Inflammatory macrophage (primary cell): ENCODE measurements at places on chromosomes 11 and 22.

GRCh38 chr11:86486261-86487030 is 111.8 kb downstream of the CCDC81 start:
- DNase-seq, result no peak

GRCh38 chr11:69142895-69143294 is 12.8 kb upstream of the SMIM38 start:
- peak; percentile 45 for DNase-seq

DNA sequence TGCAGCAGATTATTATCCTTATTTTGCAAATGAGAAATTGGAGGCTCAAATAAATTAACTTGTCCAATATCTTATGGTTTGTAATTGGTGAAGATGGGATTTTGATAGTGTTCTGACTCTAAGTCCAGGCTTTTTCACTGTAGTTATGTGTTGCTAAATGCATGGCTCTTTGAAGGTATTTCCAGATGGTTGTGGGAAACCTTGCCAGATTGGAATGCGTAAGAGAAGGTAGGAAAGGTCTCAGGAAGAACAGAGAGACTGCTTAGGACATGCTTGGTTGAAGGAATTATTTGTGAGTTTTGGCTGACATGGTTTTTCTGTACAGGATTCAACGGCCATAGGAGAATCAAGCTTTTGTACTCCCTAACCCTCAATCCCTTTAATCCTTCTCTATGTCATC is 108.6 kb downstream of the STIM1 start:
- no peak for DNase-seq

- DNase-seq, result no peak
These were observed 33.0 kb downstream of the TPST2 start for GRCh38 chr22:26556904-26557303.

- DNase-seq, result no peak
These were observed 46.4 kb downstream of the RCN1 start for GRCh38 chr11:32137263-32137662.

GRCh38 chr11:110303414-110303826 is 7.0 kb upstream of the RDX start:
- no peak for DNase-seq

GRCh38 chr11:12402025-12402424 is 24.7 kb downstream of the PARVA start:
- no peak for DNase-seq

GRCh38 chr11:118301600-118302195 is 2.8 kb upstream of the CD3E start:
- no peak for DNase-seq

DNA sequence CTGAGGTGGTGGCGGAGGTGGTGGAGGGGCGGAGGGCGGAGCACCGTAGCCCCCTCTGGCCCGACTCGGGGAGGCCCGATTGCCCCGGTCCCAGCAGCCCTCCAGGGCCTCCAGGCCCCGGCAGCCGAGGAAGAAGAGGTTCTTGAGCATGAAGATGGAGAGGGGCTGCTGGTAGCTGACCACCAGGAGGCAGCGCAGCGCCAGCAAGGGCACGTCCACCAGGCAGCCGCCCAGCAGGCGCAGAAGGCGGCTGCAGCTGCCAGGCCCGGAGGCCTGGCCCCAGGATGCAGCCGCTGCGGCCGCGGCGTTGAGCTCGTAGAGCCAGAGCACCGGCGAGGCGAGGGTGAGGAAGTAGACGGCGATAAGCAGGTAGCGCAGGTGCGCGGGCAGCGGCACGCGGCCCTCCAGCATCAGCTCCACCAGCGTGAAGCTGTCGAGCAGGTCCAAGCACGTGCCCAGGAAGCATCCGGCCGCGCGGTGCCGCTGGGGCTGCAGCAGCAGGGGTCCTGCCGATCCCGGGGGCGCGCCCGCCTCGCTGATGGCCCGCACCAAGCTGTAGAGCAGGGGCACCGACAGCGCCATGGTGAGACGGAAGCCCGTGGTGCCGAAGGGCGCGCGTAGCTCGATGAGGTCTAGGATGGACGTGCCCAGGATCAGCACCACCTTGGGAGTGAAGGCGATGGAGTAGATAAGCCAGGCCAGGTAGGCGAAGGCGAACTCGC is 1.5 kb downstream of the TMEM121B start:
- peak; percentile 66 for DNase-seq

GRCh38 chr22:45645526-45646414 is 25.9 kb upstream of the ATXN10 start:
- DNase-seq, result peak; percentile 56

- no peak for DNase-seq
These were observed 977.0 kb downstream of the TBC1D22A start for GRCh38 chr22:47739291-47740015.

DNA sequence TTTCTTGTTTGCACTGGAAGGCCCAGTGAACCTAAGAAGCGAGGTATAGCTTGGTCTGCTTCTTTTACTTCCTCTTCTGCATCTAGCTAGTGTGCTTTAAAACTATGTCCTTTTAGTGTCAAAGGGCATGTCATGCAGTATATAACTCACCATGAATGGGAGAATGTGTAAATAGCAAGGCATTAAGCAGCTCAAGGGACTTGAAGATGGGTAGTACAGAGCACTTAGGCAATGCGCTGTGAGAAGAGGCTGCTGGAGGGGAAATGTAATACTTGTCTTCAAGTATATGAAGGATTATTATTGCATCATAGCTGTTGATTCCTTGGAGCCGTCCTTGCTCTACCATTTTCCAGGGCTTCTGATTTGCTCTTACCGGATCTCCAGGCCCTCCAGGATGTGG is 7.6 kb downstream of the MAML2 start:
- peak; percentile 30 for DNase-seq

- DNase-seq, result peak; percentile 6
These were observed 1.3 kb downstream of the PACSIN2 start for GRCh38 chr22:43013355-43014315.

GRCh38 chr11:1751999-1752906 is 1.9 kb upstream of the IFITM10 start:
- DNase-seq, result peak; percentile 6

- peak; percentile 82 for DNase-seq
These were observed 22.7 kb upstream of the TMPRSS5 start for GRCh38 chr11:113728814-113729213.

DNA sequence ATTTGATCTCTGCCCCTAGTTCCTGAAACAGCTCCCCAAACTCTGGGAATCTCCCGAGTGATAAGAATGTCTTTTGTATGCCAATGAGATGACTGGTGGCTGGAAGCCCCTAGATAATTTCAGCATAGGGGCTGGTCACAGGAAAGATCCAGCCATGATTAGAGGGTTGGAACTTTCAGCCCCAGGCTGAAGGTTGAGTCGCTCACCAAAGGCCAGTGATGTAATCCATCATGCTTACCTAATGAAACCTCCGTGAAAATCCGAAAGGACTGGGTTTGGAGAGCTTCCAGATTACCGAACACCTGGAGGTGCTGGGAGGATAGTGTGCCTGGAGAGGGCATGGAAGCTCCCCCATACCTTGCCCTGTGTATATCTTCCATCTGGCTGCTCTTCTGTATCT is 26.0 kb downstream of the LRRC32 start:
- no peak for DNase-seq

- no peak for DNase-seq
These were observed 15.5 kb downstream of the OPCML start for GRCh38 chr11:133516845-133517244.

DNA sequence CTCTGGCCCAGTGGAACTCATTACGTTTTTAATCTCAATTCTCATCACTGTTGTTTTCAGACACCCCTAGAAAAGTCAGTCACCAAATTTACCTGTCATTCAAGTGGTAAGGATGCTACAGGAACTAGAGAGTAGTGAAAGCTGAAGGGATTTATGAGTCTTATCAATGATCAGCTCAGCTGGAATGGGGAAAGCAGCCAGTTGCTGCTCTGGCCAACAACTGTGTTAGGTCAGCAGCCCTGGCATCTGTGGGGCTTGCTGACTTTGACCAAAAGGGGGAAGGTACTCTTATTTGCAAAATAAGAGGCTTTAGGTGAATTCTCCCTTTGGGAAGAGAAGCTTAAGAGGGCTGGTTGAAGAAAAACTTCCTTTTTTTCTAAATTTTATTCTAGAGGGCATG is 76.2 kb upstream of the HORMAD2 start:
- DNase-seq, result no peak
